ENCODE measurements at places on chromosomes 16 and 17. TPM values are rescaled to one million over a fixed set of nuclear protein-coding genes. Genes with fewer than 3 reads are reported as not detected.

- no peak for DNase-seq
Observed at GRCh38 chr16:84849751-84850150, 30.0 kb downstream of the CRISPLD2 start.

DNA sequence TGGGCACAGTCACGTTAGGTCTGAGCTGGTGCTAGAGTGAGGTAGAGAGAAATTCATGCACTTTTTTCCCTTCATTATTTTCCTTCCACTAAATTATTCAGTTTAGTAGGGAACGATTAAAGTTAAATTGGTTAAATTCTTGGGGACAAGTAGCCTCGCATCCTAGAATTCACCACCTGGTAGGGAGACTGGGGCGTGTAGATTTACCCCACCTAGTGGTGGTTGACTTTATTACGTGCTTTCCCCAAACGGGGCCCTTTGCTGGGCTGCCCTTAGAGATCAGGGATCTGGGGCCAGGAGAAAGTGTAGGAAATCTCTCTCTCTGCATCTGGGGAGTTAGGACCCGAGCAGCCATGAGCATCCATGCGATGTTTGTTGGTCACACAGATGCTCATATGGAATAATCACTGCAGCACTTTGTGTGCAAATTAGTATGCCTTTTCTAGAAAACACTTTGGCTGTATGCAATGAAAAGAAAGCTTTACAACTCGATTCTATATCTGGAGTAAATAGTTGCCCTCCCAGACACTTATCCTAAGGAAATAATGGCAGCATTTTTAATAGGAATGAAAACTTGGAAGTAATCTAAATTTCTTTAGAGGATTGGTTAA is 107.0 kb downstream of the PLCG2 start:
- DNase-seq, result no peak

Gene SCNN1B
- total RNA-seq, result not detected

DNA sequence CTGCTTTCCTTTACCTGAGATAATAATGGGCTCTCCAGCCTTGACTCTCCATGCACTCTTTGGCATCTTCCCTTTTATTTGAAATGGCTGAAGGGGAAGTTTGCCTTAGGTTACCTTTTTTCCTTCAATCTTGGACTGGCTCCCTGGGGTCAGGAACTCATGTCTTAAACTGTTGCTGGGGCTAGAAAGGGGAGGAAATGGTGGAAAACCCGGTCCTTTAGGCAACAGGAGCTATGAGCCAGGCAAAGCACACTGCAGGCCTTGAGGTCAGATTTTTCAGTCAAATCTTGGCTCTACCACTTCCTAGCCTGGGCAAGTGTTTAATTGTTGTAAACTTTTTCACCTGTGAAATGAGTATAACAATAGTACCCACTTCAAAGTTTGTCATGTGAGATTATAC is 30.2 kb downstream of the MINK1 start:
- no peak for DNase-seq

Gene MYADML2
- 3.5 TPM for total RNA-seq

DNA sequence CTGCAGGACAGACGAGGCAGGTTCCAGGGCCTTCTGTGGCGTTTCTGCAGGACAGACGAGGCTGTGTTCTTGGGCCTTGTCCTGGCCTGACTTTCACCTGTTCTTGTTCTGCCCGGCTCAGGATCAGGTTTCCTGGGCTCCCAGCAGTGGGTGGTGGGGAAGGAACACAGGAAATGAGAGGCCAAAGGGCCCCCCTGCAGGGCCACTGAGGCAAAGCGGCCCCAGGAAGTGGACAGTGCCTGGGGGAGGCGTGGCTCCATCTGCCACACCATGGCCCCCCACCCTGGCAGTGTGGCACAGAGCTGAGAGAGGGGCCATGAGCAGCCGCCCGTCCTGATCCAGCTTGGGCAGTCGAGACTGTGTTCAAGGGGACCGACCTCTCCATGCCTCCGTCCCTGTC is 20.7 kb downstream of the SPIRE2 start:
- DNase-seq, result no peak

DNA sequence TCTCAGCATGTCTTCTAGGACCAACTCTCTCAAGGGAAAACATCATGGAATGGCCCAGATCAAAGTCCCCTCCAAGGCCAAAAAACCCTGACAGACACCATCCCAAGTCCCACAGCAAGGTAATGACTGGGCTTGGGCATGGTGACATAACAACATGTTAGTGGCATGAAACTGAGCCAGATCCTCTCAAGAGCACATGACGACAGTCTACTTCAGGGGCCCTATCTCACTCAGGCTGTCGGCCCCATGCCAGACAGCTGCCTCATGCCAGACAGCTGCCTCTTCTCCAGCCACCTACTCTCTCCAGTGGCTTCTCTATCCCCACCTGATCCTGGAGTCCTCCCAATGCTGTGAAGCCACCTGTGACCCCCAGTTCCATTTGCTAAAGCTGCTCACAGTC is 18.4 kb downstream of the HSD11B2 start:
- peak; percentile 86 for DNase-seq

DNA sequence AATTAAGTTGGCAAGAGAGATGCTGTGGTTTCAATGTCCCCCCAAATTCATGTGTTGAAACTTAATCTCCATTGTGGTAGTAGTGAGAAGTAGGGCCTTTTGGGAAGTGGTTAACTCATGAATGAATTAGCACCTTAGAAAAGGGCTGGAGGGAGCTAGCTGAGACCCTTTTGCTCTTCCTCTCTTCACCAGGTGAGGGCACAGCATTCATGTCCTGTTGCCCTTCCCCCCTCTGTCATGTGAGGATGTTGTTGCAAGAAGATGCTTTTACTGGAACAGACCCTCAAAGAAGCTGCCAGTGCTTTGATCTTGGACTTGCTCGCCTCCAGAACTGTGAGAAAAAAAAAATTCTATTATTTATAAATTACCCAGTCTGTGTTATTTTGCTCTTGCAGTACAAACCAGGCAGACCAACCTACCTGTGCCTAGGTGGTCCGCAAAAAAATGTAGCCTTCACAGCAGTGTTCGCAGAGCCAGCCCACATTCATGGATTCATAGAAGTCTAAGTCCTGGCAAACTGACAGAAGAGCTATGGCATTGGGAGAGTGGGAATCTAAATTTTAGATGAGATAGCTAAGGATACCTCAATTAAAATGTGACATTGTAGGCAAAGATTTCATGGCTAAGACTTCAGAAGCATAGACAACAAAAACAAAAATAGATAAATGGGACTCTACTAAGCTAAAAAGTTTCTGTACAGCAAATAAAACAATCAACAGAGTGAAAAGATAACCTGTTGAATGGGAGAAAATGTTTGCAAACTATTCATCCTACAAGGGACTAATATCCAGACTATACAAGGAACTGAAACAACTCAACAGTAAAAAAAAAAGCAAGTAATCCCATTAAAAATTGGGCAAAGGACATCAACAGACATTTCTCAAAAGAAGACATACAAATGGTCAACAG is 32.0 kb upstream of the ABCA5 start:
- DNase-seq, result no peak

GRCh38 chr16:3509470-3509928 is 8.7 kb downstream of the CLUAP1 start:
- DNase-seq, result no peak
